Testis (tissue), 5 donors: ENCODE measurements at places on chromosomes 2 and 18.

DNA sequence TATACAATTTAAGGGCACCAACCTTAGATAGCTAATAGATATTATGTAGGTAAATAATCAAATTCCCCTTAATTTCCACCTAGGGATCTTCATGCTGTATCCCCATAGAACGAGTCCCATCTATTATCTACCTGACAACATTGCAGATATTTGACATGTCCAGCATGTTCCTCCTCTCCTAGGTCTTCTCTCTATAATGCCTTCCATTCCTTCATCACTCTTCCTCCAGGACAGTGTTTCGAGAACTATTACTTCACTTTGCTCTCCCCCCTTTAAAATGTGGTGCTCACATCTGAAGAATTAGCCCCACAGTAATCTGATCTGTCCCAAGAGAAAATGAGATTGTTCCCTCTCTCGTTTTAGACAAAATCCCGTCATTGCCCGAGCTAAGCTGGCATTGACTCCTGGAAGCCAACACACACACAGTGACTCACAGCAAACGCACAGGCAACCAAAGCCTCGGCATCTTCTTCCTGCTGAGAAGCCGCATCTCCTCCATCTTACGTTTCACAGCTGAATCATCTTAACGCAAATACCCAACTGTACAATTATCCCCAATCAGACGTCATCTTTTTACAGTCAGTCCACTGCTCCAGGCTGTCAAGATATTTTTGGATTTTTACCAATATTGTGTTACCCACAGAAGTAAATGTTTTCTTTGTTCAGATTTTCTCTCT lies 162.9 kb upstream of the AGAP1 start:
- no peaks in the 10 kb centered on the region for H3K27me3 ChIP-seq
- no peak overlapping the region for H3K27ac ChIP-seq
- H3K36me3 ChIP-seq, result no peaks in the 10 kb centered on the region
- no peaks in the 10 kb centered on the region for H3K4me1 ChIP-seq
- DNase-seq, result no peak

DNA sequence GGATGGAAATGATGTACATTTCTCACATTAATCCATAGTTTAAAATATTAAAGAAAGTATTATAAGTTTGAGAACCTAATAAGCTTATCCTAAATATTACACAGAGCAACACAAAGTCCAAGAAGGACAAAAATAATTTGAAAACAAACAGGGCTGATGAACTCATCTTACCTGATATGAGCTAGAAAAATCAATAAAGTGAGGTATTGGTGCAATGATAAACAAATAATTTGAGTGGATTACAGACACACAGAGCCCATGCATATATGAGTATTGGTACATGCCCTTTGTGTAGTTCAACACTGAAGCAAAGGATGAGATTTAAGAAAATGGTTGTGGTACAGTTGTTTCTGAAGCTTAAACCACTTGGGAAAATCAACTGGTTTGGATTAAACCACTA lies 1139.0 kb downstream of the SUCLG1 start:
- DNase-seq, result no peak
- no peak overlapping the region for H3K4me3 ChIP-seq
- H3K4me1 ChIP-seq, result no peaks in the 10 kb centered on the region
- no peak overlapping the region for H3K27ac ChIP-seq

GRCh38 chr2:64524604-64525316 lies 632 bp downstream of the AFTPH start:
- H3K4me1 ChIP-seq, result peaks cover 7% of the 10 kb centered on the region
- peak overlapping the region; percentile 88 for H3K4me3 ChIP-seq
- no peaks in the 10 kb centered on the region for H3K36me3 ChIP-seq
- H3K27ac ChIP-seq, result peak overlapping the region; percentile 91
- H3K27me3 ChIP-seq, result no peaks in the 10 kb centered on the region

- H3K4me3 ChIP-seq, result no peak overlapping the region
- H3K4me1 ChIP-seq, result no peaks in the 10 kb centered on the region
- no peak overlapping the region for H3K27ac ChIP-seq
- no peak for DNase-seq
- H3K36me3 ChIP-seq, result no peaks in the 10 kb centered on the region
These were observed 40.4 kb downstream of the PIEZO2 start for GRCh38 chr18:11108947-11109346.

DNA sequence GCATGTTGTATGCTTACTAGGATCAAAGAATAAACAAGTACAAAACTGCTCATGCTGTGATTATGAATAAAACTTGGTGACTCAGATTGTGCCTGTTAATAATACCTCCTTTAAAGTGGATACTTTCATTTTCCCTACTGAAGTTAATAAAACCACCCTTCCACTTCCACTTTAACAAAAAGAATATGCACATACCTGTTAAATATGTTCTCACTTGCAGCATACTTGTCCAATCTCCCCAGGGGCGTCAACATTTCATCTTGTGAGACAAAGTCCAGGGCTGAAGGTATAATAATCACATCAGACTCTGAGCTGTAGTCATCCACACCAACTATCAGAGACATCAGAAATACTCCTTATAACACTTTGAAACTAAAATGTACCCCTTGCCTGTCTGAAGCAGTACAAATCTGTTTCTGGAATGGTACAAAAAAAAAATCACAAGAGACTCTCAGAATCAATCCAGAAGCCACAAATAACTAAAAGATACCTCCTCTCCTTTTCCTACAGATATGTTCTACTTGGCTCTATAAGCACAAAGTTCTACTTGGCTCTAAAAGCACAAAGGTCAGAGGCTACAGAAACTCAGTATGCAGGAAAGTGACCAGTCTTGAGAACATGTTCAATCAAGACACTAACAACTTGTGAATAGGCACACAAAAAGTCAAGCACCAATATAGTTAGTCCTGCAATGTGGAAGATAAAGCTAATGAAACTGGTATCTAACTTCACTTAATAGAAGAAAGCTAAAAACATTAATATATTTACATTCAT lies 19.3 kb downstream of the PPP4R1 start:
- no peaks in the 10 kb centered on the region for H3K36me3 ChIP-seq
- H3K4me3 ChIP-seq, result no peak overlapping the region
- no peaks in the 10 kb centered on the region for H3K4me1 ChIP-seq
- no peak overlapping the region for H3K27ac ChIP-seq

DNA sequence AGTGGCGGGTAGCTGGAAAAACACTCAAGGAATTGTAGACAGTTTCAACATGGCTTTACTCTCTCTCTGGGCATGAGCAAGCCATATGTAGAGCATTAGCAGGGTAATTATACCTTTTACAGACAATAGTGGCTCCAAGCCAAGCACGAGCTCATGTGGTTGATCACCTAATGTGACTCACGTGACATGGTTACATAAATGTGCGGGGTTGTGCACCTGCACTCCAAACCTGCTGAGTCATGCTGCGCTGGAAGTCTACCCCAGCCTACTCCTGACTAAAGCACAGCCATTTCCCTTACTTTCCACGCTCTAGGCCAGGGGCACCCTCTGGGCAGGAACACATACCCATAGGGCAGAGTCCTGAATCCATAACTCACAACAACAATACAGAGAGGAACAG lies 232.8 kb downstream of the MBD5 start:
- DNase-seq, result no peak
- H3K27me3 ChIP-seq, result no peaks in the 10 kb centered on the region
- no peaks in the 10 kb centered on the region for H3K36me3 ChIP-seq
- H3K4me1 ChIP-seq, result no peaks in the 10 kb centered on the region
- no peak overlapping the region for H3K4me3 ChIP-seq
- H3K27ac ChIP-seq, result no peak overlapping the region

DNA sequence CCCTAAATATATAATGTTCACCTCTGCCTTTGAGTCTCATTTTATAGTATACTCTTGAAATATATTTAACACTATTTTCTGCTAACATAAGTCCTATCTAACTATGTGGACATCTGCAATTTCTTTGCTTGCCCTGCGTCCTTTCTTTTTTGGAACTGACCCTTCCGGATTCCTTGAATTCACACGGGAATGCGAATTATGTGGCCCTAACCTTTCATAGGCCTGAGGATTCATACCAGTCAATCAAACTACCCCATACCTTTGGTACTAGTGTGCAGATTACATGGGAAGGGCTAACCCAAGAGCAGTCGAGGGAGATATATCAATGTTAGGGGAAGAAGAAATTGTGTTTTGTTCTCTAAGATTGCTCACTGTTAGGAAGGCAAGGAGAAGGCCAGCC lies 56.4 kb downstream of the NRXN1 start:
- H3K4me1 ChIP-seq, result no peaks in the 10 kb centered on the region
- H3K27ac ChIP-seq, result no peak overlapping the region
- no peaks in the 10 kb centered on the region for H3K27me3 ChIP-seq
- no peak for DNase-seq
- H3K36me3 ChIP-seq, result no peaks in the 10 kb centered on the region
- no peak overlapping the region for H3K4me3 ChIP-seq

GRCh38 chr2:21392649-21393048 lies 268.9 kb downstream of the TDRD15 start:
- H3K4me3 ChIP-seq, result no peak overlapping the region
- H3K27ac ChIP-seq, result no peak overlapping the region
- no peak for DNase-seq

DNA sequence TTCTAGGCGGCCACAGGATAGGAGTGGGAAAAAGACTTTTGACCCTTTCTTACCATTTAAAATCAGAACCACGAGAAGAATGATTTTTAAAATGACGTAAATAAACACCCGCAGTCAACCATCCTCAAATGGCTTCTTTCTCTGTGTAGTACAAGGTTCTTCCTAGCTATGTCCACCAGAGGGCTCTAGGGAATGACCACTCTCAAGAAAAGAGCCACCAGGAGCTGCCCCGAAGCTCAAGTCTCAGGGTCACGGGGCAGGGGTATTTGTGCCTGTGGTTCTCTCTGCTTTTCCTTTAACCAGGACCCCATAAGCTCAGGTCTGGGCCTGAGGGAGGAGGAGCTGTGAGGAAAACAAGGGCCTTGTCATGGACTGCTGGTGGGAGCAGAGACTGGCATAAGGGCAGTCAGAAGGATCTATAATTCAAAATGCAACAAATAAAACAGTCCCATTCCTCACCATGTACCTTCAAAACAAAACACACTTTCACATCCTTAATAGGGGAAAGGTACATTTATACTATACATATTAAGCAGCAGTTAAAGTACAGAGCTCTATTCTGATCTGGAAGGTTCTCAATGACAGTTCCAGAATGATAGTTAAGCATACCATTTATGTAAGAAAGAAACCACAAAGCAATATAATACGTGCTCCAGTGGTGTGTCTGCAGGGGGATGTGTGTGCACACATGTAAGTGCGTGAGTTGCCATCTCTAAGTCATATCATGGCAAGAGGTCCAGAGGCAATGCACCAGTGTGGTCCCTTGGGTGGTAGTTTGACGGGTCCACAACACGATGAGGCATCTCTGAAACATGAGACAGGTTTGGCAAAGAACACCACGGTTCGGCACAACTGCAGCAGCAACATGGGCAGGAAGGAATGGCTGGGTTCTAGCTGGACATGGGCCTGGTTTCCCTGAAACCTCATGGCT lies 18.6 kb downstream of the LYPD1 start:
- no peak overlapping the region for H3K4me3 ChIP-seq
- H3K4me1 ChIP-seq, result no peaks in the 10 kb centered on the region
- H3K27me3 ChIP-seq, result no peaks in the 10 kb centered on the region
- H3K36me3 ChIP-seq, result no peaks in the 10 kb centered on the region
- H3K27ac ChIP-seq, result no peak overlapping the region
- no peak for DNase-seq

GRCh38 chr2:60116161-60116875 lies 437.1 kb downstream of the BCL11A start:
- no peaks in the 10 kb centered on the region for H3K36me3 ChIP-seq
- no peaks in the 10 kb centered on the region for H3K4me1 ChIP-seq
- no peaks in the 10 kb centered on the region for H3K27me3 ChIP-seq
- H3K27ac ChIP-seq, result no peak overlapping the region

DNA sequence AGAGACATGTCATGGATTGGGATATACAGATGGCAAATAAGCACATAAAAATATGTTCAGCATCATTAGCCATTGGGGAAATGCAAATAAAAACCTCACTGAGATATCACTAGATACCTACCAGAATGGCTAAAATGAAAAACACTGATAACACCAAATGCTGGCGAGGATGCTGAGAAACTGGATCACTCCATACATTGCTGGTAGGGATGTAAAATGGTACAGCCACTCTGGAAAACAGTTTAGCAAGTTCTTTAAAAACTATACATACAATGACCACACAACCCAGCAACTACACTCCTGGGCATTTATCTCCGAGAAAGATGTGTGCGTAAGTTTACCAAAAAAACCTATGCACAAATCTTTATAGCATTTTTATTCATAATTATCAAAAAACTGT lies 13.9 kb downstream of the PIAS2 start:
- H3K4me3 ChIP-seq, result no peak overlapping the region
- DNase-seq, result no peak
- H3K27me3 ChIP-seq, result no peaks in the 10 kb centered on the region
- no peaks in the 10 kb centered on the region for H3K36me3 ChIP-seq
- no peaks in the 10 kb centered on the region for H3K4me1 ChIP-seq

- H3K27ac ChIP-seq, result peak overlapping the region; percentile 28
- H3K4me1 ChIP-seq, result no peaks in the 10 kb centered on the region
- no peaks in the 10 kb centered on the region for H3K36me3 ChIP-seq
- no peaks in the 10 kb centered on the region for H3K27me3 ChIP-seq
- peak overlapping the region; percentile 71 for H3K4me3 ChIP-seq
These were observed 38.6 kb downstream of the ADNP2 start for GRCh38 chr18:80147418-80148325.

DNA sequence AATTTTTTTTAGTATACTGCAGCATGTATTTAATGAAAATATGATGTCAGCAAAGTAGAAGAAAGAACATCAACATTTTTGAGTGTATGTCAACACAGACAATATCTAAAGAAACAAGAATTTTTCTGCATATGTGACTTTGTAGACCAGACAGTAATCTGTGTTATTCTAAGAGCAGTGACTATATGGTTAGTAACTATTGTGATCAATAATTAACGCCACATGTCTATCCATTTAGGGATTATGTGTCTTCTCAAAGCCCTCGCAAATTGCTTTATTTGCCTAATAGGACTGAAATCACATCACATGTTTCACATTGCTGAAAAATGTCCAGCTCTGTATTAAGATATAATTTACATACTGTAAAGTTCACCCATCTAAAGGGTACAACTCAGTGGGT lies 107.8 kb downstream of the GFPT1 start:
- no peaks in the 10 kb centered on the region for H3K36me3 ChIP-seq
- no peaks in the 10 kb centered on the region for H3K27me3 ChIP-seq
- DNase-seq, result no peak
- no peaks in the 10 kb centered on the region for H3K4me1 ChIP-seq

DNA sequence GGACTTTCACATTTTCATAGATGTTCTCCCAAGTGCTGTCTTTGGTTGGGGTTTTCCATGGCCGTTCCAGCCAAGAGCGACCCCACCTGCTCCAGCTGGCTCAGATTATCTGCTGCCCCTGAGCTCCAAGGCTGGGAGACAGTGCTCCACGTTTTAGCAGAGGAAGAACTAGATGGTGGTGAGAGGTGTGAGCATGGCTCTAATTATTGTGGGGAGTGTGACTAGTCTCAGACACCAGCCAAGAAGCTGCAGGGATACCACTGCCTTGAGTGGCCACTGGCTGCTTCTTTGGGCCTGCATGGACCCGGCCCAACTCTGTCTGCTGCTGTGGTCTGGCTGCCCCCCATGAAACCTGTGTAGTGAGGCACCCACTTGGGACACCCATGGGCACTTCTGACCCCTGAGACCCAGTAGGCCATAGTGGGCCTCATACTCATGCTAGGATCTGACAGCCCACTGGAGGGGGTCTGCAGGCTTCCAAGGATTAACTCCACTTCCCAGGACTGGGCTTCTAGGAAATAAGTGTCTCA lies 2.8 kb upstream of the NCL start:
- no peaks in the 10 kb centered on the region for H3K27me3 ChIP-seq
- H3K27ac ChIP-seq, result no peak overlapping the region
- no peak overlapping the region for H3K4me3 ChIP-seq
- peaks cover 14% of the 10 kb centered on the region for H3K4me1 ChIP-seq
- no peaks in the 10 kb centered on the region for H3K36me3 ChIP-seq
